Liver (tissue), 10 donors: ENCODE measurements at places on chromosomes 1 and 21.

GRCh38 chr1:218634212-218634611 is 289.1 kb downstream of the TGFB2 start:
- no peak for DNase-seq

DNA sequence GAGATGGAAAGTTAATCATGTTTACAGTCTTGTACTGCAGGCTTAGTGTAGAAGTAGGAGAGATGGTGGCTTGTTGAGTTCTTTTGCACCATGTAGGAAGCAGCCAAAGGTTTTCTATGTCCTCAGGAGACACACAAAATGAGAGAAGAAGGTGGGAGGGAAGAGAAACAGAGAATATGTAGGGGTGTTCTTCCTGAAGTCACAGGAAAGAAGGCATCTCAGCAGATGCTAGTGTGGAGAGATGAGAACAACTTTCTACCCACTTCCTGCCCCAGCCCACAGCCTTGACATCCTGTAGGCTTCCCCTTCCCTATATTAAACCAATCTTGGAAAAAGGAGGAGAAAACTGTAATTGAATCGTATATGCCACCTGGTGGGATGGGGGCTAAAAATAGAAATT is 217.0 kb downstream of the S1PR1 start:
- no peak for DNase-seq

DNA sequence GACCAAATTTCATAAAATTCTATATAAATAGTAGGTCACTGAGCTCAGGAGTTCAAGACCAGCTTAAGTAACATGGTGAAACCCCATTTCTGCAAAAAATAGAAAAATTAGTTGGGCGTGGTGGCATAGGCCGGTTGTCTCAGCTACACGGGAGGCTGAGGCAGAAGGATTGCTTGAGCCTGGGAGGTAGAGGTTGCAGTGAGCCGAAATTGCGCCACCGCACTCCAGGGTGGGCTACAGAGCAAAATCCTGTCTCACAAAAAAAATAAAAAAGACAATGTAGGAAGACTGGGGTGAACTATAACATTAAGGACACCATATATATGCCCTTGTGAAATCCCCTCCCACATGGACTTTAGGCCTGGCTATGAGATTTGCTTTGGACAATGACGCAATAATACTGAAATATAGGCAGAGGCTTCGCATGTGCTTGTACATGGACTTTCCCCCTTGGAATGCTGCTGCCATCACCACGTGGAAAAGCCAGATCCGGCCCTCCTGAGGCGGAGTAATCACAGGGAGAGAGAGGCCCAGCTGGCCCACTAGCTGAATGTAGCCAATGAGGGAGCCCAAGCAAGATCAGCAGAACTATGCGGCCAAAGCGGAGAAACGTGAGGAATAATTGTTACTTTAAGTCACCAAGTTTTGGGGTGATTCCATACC is 13.1 kb upstream of the USP1 start:
- no peak for DNase-seq

GRCh38 chr1:64072089-64072793 is 131.2 kb upstream of the UBE2U start:
- no peak for DNase-seq

DNA sequence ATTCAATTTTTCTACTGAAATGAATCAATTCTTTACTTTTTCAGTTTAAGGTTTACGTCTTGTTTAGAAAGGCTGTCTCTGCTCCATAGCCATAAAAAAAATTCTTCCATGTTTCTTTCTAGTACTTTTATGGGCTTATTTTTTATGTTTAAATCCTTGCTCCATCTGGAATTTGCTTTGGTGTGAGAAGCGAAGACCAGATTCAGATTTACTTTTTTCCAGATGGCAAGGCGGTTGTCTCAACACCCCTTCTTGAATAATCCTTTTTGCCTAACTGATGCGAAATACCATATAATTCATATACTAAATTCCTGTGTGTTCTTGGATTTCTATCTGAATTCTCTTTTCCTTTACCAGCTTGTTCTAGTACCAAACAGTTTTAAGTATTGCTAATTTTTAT is 101.5 kb downstream of the C1orf94 start:
- DNase-seq, result no peak

DNA sequence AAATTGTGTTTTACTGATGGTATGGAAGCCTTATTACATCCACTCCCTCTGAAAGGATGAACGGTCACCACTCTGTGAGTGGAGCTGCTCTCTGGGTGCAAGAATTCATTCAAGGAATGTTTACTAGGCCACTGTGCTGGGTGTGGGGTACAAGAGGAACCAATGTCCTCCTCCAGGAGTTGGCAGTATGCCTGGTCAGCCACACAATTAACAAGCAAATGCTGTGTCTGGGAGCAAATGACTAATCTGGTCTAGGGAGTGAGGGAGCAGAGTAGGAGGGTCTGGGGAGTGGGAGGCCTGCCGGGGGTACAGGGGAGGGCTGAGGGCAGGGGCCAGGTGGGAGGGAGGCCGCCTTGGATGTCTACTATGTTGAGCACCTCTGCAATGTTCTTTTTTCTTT is 27.2 kb upstream of the TDRD10 start:
- no peak for DNase-seq

- no peak for DNase-seq
Measured at GRCh38 chr21:39555911-39556590, 56.7 kb upstream of the B3GALT5 start.

- no peak for DNase-seq
Measured at GRCh38 chr21:27213303-27213702, 246.4 kb upstream of the ADAMTS5 start.

- no peak for DNase-seq
Measured at GRCh38 chr1:36511804-36512798, 29.4 kb upstream of the CSF3R start.

GRCh38 chr1:215992620-215993019 is 425.5 kb downstream of the KCTD3 start:
- no peak for DNase-seq

- no peak for DNase-seq
Measured at GRCh38 chr1:29835406-29835805, 599.1 kb downstream of the PTPRU start.

GRCh38 chr21:45356653-45357435 is 48.1 kb upstream of the COL18A1 start:
- DNase-seq, result no peak

DNA sequence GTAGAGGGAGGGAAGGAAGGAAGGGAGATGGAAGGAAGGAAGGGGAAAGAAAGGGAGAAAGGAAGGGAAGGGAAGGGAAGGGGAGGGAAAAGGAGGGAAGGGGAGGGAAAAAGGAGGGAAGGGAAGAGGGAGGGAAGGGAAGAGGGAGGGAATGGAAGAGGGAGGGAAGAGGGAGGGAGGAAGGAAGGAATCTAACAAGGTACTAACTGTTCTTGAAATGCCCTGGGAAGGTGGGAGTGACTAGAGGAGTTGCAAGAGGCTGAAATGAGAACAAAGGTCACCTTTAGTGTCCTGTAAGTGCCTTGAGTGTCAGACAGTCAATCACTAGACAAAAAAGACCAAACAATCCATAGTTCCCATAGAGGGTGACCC is 2.3 kb upstream of the ATP2B4 start:
- DNase-seq, result no peak

GRCh38 chr1:109266965-109267364 is 16.0 kb downstream of the PSRC1 start:
- no peak for DNase-seq

- no peak for DNase-seq
Measured at GRCh38 chr1:113675302-113675701, 84.0 kb downstream of the PHTF1 start.

DNA sequence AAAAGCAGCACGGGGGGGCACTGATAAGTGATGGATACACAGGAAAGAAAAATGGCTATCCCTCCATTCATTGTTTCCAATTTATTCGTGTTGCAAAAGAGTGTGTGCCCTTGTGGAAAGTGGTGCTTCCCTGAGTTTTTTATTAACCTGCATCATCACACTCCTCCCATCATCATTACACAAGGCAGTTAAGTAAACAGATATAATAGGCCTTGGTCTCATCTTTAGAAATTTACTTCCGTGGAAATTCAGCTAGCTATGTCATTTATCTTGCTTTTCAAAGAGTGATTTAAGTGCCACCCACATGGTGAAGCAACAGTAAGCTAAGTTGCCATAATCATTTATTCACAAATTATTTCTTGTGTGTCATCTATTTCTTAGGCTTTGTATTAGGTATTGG is 473.3 kb downstream of the NEGR1 start:
- DNase-seq, result no peak

DNA sequence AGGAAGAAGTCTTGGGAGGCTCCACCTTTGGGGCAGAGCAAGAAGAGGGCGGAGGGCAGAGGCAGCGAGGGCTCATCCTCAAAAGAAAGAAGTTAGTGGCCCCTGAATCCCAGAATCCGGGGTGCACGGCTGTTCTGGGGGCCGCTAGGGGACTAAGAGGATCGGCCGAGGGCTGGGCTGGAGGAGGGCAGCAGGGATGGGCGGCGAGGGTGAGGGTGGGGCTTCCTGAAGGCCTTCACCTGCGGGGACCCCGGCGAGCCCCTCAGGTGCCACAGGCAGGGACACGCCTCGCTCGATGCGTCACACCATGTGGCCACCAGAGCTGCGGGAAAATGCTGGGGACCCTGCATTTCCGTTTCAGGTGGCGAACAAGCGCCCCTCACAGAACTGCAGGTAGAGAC is 23.9 kb downstream of the COL6A1 start:
- peak; percentile 20 for DNase-seq

GRCh38 chr1:88219521-88219920 is 464.6 kb upstream of the PKN2 start:
- no peak for DNase-seq

- no peak for DNase-seq
Measured at GRCh38 chr1:27413004-27413403, 20.6 kb downstream of the GPR3 start.

DNA sequence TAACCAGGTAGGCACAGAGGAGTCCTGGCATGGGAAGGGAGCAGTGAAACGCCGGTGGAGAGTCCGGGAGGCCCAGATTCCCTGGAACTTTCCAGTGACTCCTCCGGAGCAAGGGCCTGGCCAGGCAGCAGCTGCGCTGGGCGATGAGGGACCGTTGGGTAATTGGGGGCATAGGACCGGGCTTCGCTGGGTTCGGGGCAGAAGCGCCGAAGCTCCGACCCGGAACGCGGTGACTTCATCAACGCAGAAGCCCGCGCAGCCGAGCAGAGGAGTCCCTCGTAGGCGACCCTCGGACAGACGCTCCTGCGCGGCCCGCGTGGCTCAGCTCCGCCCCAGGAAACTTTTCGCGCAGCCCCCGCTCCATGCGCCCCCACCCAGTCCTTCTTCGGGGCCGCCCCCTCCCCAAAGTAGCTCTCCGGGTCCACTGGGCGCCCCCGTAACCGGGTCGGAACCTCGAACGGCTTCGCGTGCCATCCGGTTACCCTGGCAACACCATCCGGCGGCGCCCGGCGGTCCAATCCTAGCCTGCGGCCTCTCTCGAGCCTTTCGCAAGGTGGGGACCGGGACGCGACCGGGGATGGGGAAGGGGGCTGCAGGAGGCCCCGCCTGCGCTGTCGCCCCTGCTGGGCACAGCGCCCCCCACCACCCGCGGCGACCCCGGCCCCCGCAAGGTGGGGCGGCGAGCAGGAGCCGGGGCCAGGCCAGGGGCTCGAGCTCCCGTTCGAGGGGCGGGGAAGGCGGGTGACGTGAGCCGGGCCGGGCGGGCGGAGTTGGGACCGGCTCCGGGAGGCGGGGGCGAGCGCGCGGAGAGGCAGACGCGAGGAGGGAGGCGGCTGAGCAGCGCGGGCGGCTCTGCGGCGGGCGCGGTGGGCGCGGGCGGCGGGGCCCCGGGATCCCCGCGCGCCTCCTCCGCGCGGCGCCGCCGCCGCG is at the start of gene AJAP1:
TSS of gene AJAP1 (plus strand) at position 814 of the 930 bp plus-strand sequence. CDS start 817 bp downstream, outside the sequence.
- no peak for DNase-seq

DNA sequence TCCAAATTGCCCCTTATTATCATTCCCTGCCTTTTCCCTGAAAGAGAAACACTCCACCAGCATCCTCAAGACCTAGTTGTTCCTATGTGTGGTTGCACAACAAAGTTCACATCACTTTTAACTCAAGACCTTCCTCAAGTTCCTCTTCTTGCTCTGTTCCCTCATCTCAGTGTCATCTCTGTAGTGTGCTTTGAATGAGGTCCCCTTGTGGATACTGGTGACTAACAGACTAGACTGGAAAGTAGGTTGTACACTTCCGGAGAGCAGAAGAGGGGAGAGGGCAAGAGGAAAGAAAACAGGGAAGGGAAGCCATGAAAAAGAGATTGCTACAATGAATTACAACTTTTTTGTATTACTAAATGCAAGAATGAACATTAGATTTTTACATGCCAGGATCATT is 853.8 kb downstream of the USP25 start:
- DNase-seq, result no peak

DNA sequence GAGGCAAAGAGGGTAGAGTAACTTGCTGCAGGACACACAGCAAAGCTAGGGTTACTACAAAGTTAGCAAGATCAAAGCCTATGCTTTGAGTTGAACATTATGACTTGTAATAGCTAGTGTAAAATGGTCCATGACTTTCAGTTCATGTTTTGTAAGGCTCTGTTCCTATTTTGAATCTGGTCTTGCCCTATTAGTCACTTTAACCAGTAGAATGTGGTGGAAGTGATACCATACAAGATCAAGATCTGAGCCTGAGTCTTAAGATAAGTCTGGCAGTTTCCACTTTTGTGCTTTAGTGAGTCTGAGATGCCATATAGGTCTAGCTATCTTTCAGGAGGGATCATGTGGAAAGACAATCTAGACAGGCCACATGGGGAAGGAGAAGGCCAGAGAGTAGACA is 282.1 kb upstream of the BRINP3 start:
- DNase-seq, result no peak

- DNase-seq, result no peak
Measured at GRCh38 chr1:102241431-102242338, 245.0 kb upstream of the OLFM3 start.

GRCh38 chr1:172340520-172340919 is 80.0 kb upstream of the C1orf105 start:
- DNase-seq, result no peak

DNA sequence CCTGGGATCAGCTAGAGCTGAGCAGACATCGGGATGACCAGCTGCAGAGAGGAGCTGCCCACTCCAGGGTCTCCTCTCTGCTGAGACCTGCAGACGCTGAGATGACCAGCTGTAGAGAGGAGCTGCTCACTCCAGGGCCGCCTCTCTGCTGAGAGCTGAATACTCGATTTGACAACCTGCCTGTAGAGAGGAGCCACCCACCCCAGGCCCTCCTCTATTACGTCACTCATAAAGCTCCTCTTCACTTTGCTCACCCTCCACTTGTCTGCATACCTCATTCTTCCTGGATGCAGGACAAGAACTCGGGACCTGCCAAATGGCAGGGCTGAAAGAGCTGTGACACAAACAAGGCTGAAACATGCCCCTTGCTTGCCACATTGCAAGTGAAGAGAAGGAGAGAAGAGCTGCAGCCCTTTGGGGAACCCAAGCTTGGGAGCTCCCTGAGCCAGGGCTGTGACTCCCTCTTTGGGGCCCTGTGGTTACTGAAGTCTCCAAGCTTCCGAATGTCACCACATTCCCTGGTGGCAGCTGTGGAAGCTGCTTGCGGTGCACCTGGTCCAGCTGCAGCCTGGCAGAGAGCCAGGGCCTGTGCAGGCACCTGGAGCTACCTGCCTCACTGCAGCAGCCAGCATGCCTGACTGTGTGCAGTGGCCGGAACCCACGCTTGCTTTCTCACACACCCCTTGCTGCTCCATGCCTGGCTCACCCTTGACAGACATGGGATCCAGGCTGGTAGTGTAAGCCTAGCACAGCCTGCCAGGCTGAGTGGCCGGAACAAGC is 59.6 kb downstream of the CC2D1B start:
- no peak for DNase-seq

GRCh38 chr21:33241846-33242245 is 12.1 kb downstream of the IFNAR2 start:
- DNase-seq, result no peak

GRCh38 chr1:61109910-61110309 is 27.5 kb downstream of the NFIA start:
- no peak for DNase-seq

GRCh38 chr1:243260221-243260880 is 4.5 kb downstream of the SDCCAG8 start:
- no peak for DNase-seq

GRCh38 chr1:157021688-157022087 is 23.9 kb downstream of the ARHGEF11 start:
- no peak for DNase-seq
